NCI-H2107 (cell line): ENCODE measurements at places on chromosomes 11 and 22.

DNA sequence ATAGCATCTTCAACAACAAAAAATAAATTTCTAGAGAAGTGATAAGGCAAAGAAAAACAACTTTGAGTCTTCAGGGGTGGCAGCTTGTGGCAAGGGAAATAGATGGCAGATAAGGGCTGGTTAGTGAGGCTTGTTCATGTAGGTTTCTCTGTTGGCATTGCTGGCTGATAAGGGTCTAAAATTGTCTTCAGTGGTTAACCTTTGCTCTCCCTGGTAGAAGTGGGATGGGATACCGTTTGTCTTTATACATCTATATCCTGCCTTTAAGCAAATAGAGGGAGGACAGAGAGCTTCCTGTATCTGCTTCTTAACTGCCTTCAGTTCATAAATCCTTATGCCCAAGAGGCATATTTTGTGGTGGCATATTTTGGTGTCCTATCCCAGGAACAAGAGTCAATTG is 57.1 kb downstream of the TRAF6 start:
- DNase-seq = no peak

DNA sequence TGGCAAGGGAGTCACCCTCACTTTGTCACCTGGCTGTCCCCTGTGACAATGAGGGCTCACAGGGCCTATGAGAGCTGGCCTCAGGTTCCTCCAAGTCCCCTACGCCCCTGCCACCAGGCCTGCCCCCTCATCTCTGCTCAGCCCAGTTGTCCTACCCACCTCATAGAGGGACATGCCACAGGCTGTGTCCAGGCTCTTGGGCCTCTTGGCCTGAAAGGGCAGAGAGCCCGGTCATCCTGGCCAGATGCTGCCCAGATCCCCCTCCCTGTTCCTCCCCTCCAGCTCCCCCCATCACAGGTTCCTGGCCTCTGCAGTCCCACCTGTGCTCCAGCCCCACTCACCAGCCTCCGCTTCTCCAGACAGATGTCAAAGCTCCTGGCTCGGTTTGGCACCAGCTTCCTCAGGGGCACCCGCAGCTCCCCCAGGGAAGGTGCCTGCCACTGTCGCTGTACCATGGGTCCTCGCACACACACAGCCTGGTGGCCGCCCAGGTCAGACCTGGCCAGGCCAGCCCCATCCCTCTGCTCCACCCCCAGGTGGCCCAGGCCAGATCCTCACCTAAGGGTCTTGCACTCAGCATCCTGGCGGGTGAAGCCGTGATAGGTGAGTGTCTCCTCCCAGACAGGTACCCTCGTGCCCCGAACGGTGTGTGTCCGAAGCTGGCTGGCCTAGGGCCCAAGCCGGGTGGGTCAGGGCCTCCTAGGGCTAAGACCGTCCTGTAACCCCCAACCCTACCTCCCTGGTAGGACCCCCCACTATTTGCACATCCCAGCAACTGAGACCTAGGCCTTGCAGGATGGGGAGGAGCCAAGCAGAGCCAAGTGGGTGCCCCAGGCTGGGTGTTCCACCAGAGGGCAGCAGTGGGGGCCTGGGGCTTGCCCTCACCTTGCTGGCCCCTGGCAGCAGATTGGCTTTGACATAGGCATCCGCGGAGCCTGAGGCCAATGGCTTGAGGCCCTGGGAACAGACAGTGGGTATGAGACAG is 8.3 kb downstream of the NDUFV1 start:
- DNase-seq = no peak

DNA sequence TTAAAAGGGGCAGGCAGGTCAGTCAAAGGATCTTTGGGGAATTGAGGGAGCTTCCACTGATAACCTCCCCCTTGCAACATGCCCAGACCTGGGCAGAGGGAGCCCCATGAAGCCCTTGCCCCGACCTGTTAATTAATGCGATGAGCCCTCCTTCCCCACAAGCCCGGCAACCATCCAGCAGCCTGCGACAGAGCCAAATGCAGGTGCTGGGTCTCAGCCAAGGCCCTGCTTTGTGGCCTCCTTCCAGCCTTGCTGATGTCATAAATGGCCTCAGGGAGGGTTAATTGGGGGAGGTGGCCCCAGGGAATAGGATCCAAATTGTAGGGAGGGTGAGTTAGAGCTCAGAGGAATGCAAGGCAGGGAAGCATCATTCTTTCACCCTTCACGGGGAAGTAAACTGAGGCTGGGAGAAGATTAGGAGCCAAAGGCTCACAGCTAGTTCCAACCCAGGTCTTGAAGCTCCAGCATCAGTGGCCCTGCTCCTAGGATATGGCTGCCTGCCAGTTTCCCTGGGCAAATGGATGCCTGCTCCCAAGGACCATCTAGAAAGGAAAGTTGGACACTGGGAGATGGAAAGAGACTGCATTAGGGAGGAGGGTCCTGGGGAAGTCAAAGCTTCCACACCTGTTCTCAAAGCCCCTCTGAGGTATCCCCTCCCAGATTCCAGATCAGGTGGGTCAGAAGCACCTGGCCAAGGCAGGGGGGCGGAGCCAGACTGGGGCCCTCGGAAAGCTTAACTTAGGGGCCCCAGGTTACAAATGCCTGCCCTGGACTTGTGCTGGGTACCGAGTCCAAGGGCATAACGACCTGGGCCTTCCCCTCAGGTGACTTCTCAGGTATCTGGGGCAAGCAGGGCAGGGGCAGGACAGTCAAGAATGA is 34.1 kb downstream of the LMO1 start:
- peak; percentile 63 for DNase-seq

GRCh38 chr22:24466716-24467328 is 28.3 kb upstream of the UPB1 start:
- no peak for DNase-seq

DNA sequence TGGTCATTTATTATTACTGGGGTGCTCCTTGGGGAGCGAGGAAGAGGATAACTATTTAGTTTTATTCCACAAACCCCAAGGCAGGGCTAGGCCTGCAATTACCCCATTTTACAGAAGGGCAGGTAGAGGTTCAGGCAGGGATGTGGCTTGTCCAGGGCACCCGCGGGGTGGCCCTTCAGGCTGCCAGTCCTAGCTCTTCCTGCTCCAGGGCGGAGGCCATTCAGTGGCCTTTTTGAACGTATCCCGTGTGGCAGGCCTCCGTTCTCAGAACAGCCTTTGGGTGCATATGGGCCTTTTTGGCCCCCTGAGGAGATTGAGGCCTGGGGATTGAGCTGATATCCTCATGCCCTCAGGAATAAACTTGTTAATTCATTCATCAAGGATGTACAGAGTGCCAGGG is 66.2 kb downstream of the MPPED1 start:
- no peak for DNase-seq

DNA sequence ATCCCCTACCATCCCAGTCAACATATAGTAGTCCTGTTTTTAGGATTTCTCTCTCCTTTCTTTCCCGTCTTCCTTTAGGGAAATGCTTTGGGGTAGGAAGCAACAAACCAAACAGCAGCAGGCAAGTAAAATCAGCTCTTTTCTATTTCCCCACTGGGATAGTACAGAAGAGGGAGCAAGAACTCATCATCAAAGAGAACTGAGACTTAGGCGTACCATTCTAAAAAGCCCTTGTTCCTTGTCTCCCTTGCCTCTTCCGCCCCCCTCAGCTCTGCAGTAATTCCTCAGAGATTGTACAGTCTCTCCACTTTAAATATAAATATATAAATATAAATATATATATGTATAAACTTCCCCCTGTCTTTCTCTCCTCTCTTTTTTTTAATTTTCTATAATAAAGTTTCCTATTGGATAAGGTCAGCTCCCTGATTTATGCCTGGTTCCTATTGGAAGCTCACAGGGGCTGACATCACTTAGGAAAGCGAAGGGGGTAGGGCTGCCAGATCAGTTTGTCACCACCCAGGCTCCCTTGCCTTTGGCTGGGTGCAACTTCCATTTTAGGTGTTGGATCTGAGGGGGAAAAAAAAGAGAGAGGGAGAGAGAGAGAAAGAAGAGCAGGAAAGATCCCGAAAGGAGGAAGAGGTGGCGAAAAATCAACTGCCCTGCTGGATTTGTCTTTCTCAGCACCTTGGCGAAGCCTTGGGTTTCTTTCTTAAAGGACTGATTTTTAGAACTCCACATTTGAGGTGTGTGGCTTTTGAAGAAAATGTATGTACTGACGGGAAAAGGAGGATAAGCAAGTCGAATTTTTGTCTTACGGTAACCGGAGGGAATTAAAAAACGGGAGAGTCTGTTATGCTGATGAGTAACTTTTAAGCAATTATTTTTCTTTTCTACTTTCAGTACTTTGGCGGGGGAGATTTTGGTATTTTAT is at the start of gene CTNND1:
CTNND1 (plus strand) TSS at position 502 of the 934 bp plus-strand sequence. CDS start 29,677 bp downstream, outside the sequence.
- DNase-seq = peak; percentile 88

DNA sequence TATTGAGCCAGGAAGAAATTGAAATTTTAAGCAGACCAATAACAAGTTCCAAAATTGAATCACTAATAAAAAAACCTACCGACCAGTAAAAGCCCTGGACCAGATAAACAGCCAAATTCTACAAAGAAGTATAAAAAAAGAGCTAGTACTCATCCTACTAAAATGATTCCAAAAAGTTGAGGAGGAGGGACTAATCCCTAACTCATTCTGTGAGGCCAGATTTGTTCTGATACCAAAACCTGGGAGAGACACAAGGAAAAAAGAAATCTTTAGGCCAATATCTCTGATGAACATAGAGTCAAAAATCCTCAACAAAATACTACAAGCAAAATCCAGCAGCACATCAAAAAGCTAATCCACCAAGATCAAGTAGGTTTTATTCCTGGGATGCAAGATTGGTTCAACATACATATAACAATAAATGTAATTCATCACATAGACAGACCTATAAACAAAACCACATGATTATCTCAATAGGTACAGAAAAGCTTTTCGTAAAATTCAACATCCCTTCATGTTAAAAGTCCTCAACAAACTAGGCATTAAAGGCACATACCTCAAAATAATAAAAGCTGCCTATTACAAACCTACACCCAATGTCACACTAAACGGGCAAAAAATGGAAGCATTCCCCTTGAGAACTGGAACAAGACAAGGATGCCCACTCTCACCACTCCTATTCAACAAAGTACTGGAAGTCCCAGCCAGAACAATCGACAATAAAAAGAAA is 13.1 kb downstream of the OR52A5 start:
- DNase-seq = no peak

- no peak for DNase-seq
Measured at GRCh38 chr11:102791271-102792036, 6.5 kb downstream of the MMP1 start.

- no peak for DNase-seq
Measured at GRCh38 chr22:28736301-28737155, 5.1 kb downstream of the CHEK2 start.

DNA sequence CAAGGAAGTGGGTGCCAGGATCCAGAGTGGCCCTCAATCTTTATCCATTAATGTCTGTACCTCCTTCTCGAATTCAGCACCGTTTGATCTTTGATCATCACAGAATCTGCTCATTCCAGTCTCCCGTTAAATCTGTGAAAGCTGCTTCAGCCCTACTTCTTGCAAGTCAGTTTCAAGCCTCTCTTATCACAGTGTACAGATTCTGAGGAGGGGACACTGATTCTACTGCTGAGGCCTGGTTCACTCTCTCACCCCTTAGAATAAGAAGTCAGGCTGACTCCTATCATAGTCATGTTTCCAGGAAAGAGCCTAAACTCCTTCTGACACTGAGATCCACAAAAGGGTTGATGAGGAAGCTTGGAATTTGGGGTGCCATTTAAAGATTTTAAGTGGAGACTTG is 39.0 kb downstream of the MAML2 start:
- no peak for DNase-seq

DNA sequence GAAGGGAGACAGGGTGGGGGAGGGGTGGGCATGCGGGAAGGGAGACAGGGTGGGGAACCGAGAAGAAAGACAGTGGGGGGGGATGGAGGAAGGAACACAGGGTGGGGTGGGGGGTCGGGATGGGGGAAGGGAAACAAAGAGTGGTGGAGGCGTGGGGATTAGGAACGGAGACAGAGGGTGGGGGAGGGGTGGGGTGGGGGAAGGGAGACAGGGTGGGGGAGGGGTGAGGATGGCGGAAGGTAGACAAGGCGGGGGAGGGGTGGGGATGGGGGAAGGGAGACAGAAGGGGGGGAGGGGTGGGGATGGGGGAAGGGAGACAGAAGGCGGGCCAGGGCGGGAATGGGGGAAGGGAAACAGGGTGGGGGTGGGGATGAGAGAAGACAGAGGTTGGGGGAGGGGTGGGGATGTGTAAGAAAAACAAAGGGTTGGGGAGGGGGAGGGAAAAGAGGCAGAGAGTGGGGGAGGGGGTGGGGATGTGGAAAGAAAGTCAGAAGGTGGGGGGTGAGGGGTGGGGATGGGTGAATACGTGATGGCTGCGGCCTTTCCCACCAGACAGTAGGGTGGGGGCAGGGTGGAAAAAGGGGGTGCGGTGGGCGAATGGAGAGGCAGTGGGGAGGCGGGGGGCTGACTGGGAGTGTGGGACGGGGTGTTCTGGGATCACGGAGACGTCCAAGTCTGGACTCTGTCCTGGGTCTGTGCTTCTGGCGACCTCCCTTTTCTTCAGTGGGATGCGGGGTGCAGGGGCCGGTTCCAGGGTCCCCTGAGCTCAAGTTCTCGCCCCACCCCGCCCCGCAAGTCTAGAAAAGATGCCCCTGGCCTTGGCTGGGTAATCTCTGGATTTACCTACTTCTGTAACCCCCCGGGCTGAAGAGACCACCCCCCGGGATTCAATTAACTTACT is 744 bp downstream of the PRAME start:
- DNase-seq = no peak

GRCh38 chr11:110522471-110522870 is 92.7 kb downstream of the FDX1 start:
- DNase-seq = no peak

DNA sequence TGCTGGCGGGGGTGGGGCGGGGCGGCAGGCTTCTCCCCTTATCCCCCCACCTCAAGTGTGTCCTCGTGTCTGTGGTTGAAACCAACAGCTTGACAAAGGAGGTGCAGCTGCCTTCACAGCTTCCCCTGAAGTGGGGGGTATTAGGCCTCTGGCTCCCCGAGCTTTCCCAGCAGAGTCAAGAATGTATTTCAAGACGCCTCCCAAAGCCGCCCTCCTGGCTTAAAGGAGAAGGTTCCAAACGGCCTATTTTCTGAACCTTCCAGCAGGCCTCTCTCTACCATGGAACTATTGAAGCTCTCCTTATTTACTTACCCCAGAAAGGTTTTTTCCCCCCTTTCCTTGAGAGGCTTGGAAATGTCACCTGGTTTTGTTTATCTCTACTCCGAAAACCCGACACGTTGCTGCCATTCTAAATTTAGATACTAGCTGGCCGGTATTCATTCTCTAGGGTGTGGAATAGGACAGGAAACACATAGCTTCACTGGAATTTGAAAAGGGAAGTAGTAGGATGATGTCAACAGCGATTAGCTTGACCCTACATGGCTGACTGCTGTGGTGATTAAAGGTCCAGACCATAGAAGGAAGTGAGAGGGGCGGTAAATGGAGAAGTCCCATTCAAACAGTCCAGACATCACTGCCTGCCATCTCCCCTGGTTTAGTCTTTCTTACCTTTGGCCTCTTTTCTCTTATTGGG is 671 bp upstream of the PICALM start:
- no peak for DNase-seq

GRCh38 chr11:84855508-84856245 is 771.5 kb downstream of the DLG2 start:
- no peak for DNase-seq
